ENCODE measurements at places on chromosomes 11 and 22.

- DNase-seq, result no peak
Measured at GRCh38 chr11:83816572-83817187, 530.5 kb upstream of the CCDC90B start.

DNA sequence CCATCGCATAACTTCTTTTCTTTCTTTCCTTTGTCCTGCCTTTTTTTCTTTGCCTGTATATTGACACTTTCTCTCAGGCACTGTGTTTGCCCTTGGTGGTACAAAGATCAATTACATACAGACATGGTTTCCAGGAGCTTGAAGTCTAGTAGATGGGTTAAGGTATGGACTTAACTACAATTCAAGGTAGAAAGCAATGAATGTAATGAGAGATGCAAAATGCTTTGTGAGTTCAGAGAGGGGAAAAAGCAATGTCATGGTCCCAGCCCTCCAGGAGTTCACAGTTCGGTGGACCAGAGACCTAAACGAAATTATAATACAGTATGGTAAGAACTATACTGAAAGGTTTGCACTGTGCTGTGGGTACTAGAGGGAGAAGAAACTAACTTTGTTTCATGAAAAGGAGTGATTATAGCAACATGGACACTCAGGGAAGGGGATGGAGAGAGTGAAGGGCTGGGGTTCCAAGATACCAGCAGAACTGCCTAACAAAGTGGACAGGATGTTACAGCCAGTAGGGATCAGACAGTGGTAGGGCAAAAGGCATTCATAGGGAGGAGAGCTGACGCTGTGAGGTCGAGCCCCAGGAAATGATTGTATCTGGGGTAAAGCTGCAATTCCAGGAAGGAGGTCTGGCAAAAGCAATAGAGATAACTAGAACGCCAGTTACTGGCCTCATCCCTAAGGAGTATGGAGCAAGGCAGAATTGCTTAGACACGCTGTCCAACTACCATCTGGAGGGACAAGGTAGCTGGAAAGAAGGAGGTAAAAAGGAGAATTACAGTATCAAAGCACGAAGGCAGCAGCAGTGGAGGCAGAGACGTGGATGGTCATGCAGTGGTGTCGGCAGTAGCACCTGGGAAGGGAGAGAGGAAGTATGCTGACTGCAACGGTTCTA, 158.3 kb upstream of the MTMR2 start:
- no peak for DNase-seq

DNA sequence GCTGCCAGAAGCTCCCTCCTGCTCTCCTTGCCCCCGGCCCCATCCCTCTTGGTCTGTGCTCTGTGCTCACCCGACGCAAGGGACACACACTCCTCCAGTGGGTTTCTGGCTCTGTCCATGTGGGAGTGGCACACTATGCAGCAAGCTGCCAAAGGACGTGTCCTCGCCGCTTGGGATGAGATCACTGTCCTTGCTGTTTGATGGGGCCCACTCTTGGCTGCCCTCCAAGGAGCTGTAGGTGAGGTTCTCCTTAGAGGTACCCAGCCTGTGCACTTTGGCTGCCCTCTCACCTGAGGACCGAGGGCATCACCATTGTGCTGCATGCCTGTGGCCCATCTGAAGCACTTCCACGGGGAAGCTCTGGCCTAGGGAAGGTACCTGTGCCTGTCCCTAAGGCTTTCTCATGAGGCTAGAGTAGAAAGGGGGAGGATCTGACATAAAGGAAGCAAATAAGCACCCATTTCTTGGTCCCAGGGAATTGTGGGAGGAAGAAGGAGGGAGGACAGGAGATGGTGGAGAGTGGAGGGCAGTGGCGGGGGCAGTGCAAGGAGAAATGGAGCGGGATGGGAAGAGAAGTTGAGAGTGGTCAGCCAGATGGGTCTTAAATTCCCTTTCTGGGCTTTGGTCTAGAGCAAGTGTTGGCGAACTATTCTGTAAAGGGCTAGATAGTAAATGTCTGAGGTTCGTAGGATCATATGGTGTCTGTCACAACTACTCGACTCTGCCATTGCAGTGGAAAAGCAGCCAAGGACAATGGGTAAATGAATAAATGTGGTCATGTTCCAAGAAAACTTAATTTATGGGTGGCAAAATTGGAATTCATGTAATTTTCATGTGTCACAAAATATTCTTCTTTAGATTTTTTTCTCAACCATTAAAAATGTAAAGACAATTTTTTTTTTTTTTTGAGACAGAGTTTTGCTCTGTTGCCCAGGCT, 47.0 kb upstream of the AMPD3 start:
- no peak for DNase-seq

GRCh38 chr11:77501758-77502157, 27.9 kb upstream of the PAK1 start:
- no peak for DNase-seq

Data from activated naive CD8-positive, alpha-beta T cell treated with anti-CD3 and anti-CD28 coated beads, Interleukin-2, amount 10 ng/mL, durations not matched to agents 7 days and 5 days (primary cell).